ENCODE measurements at places on chromosomes 1 and 21. TPM values are rescaled to one million over a fixed set of nuclear protein-coding genes. Genes with fewer than 3 reads are reported as not detected.

Gene KRTAP19-1
- not detected for total RNA-seq

Gene HES3
- total RNA-seq = not detected

Gene CLDN17
- not detected for total RNA-seq

Gene TMPRSS15
- total RNA-seq = not detected

Gene LIPI
- total RNA-seq = not detected

Gene PCAT6
- total RNA-seq = 19.8 TPM

Gene LHX8
- 0.35 TPM for total RNA-seq

Gene LCE1A
- not detected for total RNA-seq

Gene HSD3B1
- total RNA-seq = 0.27 TPM

Gene PLA2G2C
- not detected for total RNA-seq

Gene NHLH1
- total RNA-seq = 0.11 TPM

Gene FAAP20
- total RNA-seq = 130 TPM

Gene TMEM82
- 0.51 TPM for total RNA-seq

DNA sequence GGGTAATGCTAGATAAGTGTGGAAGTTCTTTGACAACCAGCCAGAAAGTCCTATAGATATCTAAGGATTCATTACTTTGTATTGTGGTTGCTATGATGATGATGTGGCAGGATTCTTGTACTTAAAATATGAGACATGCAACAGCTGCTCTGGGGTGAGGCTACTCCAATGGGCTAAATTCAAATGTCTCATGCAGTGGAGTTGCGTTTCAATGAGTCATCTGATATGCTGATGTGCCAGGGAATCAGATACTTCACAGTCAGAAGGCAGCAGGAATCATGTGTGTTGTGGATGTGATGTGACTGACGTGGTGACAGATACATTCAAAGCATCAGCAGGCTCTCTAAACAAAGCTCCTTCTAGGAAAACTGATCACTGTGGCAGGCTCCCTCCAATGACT is 66.5 kb downstream of the TSEN15 start:
- DNase-seq = peak; percentile 96

DNA sequence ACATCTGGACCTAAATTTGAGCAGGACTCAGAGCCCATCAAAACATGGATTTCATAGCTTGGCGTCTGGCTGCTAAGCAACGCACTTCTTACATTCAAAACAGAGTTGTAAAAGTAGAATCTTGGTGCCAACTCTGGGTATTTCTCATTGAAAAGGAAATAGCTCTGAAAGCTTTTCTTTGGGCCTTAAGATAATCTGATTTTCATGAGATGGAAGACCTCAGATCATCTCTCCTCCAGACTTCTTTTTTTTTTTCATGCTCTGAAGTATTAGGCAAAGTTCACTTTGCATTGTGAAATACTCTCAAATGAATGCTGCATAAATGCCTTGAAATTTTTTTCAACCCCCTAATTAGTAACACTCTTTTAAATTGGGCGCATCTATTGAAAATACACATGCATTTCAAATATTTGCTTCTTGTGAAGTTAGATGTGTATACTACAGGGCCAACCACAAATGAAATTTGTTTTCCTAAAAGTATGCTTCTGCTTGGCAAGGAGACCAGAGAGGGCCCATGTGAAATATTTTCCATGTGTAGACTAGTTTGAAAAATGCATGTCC is 4.2 kb downstream of the ADAMTS5 start:
- DNase-seq = no peak

DNA sequence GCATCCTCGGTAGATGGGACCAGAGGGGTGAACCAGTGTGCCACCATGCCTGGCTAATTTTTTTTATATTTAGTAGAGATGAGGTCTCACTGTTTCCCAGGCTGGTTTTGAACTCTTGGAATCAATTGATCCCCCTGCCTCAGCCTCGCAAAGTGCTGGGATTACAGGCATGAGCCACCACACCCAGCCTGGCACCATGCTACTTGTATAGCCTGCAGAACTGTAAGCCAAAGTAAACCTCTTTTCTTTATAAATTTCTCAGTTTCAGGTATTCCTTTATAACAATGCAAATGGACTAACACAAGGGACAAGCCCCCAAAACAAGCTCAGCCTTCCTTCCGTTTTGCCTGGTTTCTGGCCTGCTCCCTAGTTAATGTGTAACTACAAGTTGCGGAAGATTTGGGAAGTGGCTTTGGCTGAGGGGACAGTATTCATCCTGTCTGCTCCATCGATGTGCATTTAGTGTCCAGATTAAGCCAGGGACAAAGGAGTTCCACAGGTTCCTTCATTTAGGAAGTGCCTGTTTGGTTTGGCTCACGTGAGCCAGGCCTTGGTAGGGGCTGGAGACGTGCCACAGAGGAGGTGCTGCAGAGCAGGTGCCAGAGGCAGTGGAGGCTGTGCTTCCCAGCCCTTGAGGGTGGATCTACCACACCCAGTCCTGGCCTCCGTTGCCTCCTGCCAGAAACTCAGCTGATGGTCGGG is 4.4 kb downstream of the AVPR1B start:
- no peak for DNase-seq

DNA sequence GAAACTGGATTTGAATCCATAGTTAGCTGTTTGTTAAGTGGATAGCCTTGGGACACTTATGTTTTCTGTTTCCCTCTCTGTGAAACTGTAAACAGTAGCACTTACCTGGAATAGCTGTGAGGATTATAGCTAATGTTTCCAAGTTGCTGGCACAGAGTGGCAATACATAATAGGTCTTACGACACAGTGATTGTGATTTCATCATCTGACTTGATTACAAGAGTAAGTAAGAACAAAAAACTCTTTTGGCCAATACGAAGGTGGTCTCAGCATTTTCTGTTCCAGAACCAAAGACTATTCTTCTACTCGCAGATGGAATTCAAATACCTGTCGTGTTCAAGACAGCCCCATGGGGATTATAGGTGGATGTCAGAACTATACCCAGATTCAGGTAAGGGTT is 2.1 kb downstream of the C8B start:
- DNase-seq = no peak

GRCh38 chr1:7640350-7640749 is 130.7 kb upstream of the VAMP3 start:
- no peak for DNase-seq

DNA sequence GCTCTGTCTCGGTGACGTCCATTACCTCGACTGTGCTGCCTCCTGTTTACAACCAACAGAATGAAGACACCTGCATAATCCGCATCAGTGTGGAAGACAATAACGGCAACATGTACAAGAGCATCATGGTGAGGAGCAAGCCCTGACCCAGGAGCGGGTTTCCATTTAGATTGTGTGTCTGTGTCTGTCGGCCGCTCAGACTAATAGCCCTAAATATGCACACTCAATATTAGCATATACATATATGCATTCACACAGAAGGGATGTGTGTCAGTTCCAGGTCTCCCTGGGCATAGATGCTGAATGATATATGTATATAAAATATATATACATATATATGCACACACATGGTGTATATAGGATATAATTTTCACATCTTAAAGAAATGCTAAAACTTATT is 111.7 kb downstream of the RGL1 start:
- no peak for DNase-seq

- no peak for DNase-seq
Observed at GRCh38 chr1:235286667-235287066, 41.3 kb downstream of the ARID4B start.

DNA sequence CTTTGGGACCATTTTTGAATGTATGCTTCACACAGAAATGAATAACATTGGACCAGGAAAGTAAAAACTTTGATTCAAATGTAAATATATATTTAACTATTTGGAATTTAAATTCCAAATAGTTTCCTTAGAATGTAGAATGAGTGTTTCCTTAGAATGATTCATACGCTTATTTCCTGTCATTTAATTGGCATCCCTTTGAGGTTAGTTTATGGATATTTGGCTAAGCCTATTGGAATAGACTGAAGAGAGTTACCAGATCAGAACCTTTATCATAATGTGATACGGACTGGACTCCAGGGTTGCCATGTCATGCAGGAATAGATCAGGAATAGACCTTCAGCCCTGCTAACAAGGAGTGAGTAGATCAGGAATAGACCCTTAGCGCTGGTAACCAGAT is 133.1 kb downstream of the TNNI3K start:
- DNase-seq = no peak

- DNase-seq = no peak
Observed at GRCh38 chr1:86423473-86423872, 498 bp upstream of the CLCA2 start.

GRCh38 chr1:93839753-93840152 is 39.3 kb downstream of the DNTTIP2 start:
- no peak for DNase-seq

- DNase-seq = no peak
Observed at GRCh38 chr1:225891229-225891972, 2.5 kb upstream of the LEFTY1 start.

DNA sequence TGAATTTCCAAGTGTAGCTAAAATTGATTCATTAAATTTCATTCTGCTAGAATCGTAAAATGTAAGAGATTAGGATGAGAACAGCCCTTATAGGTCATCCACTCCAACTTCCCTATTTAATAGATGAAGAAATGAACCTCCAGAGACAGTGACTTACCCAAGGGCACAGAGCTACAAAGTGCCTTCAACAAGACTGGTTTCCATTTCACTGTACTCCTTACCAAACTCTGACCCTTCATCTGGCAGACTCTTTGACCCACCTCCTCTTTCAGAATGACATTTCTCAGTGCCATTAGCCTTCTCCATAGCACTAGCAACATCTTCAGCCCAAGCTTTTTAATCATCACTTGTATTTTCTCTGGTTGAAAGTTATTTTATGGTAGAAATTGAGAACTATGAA is 161.3 kb downstream of the NEK7 start:
- DNase-seq = no peak

GRCh38 chr1:205287767-205288559 is 33.6 kb downstream of the NUAK2 start:
- DNase-seq = no peak

DNA sequence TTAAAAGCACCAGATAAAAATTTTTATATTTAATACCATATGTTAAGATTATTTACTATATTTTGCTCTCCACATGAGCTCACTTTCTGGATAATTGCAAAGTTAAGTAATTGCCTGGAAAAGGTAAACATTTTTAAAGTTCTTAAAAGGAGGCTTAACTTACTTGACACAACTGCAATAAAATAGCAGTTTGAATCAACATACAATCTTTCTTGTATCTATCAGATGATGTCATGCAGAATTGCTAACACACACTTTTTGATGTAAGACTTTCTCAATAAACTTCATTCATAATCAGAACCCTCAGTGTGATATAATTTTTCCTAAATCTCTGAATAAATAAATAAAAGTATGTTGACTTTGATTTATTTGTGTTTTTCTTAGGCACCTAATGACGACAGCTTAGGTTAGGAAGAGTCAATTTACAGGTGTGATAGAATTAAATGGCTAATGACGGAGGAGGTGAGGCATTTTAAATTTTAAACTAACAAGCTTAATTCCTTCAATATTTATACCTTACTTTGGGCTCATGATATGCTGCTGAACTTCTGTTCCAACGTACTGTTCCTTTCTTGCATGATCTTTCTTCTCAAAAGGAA is 99.5 kb downstream of the LYPLAL1 start:
- no peak for DNase-seq

GRCh38 chr1:22976461-22977243 is 4.0 kb upstream of the LACTBL1 start:
- DNase-seq = peak; percentile 87

- no peak for DNase-seq
Observed at GRCh38 chr1:160567858-160568682, 11.2 kb downstream of the CD84 start.

- no peak for DNase-seq
Observed at GRCh38 chr1:21082073-21082472, 94.6 kb downstream of the EIF4G3 start.

DNA sequence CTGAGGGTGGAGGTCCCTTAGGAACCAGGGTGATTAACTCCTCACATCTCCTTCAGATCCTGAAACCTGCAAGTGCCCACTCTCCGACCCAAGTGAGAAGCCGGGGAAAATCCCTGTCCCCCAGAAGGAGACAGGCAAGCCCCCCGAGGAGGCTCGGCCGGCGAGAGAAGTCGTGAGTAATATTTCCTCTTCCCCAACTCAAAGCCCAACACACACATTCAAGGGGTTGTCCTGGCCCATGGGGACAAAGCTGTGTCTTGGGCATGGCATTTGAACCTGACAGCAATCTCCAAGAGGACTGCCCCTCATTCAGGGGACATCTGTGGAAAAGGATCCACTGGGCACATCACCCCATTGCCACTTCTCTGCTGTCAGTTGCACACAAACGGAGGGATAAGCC is 23.6 kb downstream of the VASH2 start:
- DNase-seq = no peak

DNA sequence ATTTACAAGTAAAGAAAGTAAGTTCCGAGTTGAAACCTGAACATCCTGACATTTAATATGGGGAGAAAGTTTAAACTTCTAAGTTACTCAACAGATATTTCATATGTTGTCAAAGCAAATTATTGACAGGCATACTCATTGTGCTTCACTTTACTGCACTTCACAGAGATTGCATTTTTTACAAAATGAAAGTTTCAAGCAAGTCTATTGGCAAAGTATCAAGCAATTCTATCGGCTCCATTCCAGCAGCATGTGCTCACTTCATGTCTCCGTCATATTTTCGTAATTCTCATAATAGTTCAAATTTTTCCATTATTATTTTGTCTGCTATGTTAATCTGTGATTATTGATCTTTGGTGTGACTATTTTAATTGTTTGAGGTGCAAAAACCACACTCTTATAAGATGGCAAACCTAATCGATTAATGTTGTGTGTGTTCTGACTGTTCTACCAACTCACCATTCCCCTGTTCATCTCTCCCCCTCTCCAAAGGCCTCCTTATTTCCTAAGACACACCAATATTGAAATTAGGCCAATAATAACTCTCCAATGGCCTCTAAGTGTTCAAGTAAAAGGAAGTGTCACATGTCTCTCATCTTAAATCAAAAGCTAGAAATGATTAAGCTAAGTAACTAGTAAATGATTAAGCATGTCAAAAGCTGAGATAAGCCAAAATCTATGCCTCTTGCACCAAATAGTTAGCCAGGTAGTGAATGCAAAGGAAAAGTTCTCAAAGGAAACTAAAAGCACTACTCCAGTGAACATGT is 68.2 kb upstream of the BCL9 start:
- DNase-seq = no peak

DNA sequence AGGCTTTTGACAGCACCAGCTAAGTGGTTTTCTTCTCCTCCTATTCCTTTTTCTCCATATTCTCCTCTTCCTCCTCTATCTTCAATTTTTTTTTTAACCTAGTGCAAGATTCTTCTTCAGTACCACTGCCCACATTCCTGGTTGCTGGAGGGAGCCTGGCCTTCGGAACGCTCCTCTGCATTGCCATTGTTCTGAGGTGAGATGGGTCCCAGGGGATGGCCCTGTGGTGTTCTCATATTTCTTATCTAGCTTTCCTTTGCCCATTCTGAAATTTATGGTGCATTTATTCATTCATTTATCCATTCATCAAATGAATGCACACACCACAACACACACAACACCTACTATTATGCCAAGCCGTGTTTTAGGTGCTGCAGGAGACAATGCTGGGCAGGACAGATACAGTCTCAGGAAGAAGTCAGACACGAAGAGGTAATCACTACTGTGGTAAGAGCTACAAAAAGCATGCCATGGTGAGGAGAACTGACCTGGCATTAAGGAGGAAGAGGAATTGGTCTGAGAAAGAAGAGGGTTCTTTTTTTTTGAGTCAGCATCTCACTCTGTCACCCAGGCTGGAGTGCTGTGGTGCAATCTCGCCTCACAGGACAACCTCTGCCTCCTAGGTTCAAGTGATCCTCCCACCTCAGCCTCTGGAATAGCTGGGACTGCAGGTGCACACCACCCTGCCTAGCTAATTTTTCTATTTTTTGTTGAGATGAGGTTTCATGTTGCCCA is 47.5 kb upstream of the TDRD10 start:
- no peak for DNase-seq

- peak; percentile 27 for DNase-seq
Observed at GRCh38 chr1:212943393-212943710, 7.0 kb upstream of the VASH2 start.
